ENCODE measurements at places on chromosomes 12 and 14.

GRCh38 chr14:100950024-100950423 is 46.5 kb upstream of the RTL1 start:
- no peak for DNase-seq

DNA sequence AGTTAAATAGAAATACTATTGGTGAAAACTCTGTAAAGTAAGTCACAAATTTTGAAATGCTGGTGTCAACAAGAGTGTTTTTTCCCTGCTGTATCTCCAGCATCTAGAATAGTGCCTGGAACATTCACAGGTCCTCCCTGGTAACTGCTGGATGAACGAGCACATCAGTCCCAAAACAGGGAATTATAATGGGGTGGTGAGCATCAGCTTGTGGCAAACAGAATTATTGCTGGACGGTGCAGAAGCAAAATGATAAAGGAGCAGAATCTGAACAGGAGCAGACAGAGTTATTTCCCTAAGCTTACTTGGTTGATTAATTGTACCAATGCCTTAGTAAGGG is 129.9 kb downstream of the GRIP1 start:
- DNase-seq, result no peak

- DNase-seq, result no peak
Measured at GRCh38 chr14:22753586-22753985, 12.9 kb upstream of the OXA1L start.

DNA sequence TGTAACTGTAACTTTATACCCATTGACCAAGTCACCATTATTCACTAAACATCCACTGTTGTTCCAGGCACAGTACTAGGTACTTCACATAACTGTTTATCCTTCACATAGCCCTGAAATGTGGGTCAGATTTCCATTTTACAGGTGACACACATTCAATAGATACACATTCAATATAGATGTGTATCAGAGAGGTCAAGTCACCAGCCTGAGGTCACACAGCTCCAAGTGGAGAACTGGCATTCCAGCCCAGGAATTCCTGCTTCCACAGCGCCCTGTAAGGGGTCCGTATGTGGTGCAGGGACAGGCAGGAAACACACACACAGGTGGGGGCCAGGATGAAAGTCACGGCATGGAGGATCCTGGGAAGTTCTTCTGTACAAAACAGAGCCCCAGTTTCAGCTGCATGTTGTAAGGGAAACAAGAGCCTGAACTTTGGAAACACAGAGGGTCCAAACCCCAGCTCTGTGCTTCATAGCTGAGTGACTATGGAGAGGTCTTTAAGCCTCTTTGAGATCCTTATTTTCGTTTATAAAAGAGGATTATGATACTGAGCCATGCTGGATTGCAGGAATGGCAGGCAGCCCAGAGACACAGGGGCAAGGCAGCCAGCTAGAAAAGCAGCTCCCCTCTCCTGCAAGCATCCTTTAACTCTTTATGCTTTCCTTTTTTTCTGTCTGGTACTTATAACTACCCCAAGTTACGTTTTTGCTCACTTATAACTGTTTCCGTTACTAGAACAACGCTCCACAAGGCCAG is 50.3 kb upstream of the DICER1 start:
- no peak for DNase-seq

DNA sequence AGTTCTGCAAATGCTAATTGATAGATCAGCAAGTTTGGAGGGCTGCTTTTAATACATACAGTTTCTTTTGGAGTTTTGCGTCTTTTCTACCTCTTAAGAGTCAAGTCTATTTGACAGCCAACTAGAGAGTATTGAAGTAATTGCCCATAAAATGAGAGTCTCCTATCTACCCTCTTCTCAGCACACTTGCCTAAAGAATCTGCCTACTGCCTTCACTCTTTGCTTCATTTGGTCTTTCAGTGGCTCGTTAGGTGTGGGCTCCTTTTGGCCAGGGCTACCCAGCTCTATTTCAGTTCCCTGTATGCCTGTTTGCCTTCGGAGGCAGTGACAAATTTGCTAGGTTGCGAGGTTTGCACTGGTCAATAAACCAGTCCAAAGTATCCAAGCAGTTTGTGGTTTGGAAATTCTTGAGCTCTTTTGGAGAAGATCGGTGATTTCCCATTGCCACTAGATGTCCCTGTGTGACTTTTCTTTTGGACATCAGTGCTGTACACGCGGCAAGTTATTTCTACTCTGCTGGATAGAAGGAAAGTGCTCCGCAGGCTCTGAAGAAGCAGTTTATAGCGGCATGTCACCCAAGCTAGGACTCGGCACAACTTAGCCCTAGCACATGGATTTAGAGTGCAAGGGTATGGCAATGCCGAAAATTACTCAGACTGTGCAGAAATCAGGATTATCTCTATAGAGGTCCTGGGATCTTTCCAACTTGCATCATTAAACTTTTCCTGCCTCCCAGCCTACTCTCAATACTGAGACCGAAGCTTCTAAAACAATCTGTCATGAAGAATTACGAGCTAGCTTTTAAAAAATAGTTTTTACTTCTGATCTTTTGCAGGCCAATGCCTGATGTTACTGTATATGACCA is 38.6 kb downstream of the MGST1 start:
- DNase-seq, result no peak

- DNase-seq, result no peak
Measured at GRCh38 chr12:27105746-27106536, 23.6 kb upstream of the C12orf71 start.

DNA sequence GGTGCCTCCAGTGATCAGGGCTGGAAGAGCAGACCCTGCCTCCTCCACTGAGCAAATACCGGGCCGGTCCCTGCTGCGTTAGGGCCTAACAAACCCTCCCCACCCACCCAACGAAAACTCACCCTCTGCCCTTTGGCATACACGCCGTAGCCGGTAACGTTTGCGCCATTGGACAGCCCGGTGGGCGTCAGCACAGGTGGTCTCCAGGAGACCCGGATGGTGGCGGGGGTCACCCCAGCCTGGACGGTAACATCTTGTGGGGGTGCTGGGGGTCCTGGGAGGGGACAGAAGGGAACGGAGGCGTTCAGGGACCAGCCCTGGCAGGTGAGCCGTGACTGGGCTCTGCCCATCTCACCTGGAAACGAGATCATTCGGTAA is 100.5 kb downstream of the PIWIL1 start:
- DNase-seq, result no peak

All from activated CD8-positive, alpha-beta memory T cell treated with anti-CD3 and anti-CD28 coated beads for 1 hour (primary cell).